Naive B cell (primary cell): ENCODE measurements at places on chromosomes 12 and 14.

DNA sequence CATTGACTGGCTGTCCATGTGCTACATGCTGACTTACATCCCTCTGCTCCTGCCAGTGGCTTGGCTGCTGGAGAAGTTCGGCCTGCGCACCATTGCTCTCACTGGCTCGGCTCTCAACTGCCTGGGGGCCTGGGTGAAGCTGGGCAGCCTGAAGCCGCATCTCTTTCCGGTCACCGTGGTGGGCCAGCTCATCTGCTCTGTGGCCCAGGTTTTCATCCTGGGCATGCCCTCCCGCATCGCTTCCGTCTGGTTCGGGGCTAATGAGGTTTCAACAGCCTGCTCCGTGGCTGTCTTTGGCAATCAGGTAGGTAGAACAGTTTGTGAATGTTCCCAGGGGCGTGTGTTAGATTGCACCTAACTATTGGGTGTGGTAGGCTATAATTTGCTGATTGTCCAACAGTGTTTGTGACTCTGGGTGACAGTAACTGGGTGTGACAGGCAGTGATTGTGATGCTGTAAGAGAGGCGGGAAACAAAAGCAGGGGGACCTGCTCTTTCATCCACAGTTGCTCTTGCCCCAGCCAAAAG is 981 bp downstream of the FLVCR2 start:
- peaks cover 19% of the 10 kb centered on the region for H3K4me1 ChIP-seq
- H3K27me3 ChIP-seq = peaks cover 9% of the 10 kb centered on the region
- peak overlapping the region; percentile 96 for H3K4me3 ChIP-seq
- no peaks in the 10 kb centered on the region for H3K36me3 ChIP-seq
- no peak overlapping the region for H3K27ac ChIP-seq
- DNase-seq = no peak

- H3K4me1 ChIP-seq = no peaks in the 10 kb centered on the region
- H3K4me3 ChIP-seq = no peak overlapping the region
- DNase-seq = no peak
- no peak overlapping the region for H3K27ac ChIP-seq
- H3K36me3 ChIP-seq = peaks cover 9% of the 10 kb centered on the region
These were observed 66.4 kb upstream of the GPATCH2L start for GRCh38 chr14:76085358-76085757.

- DNase-seq = no peak
- H3K36me3 ChIP-seq = no peaks in the 10 kb centered on the region
- no peaks in the 10 kb centered on the region for H3K27me3 ChIP-seq
These were observed 4.4 kb downstream of the AMHR2 start for GRCh38 chr12:53427905-53428594.

- peaks cover 19% of the 10 kb centered on the region for H3K27me3 ChIP-seq
- H3K27ac ChIP-seq = peak overlapping the region; percentile 91
- DNase-seq = peak; percentile 26
- no peaks in the 10 kb centered on the region for H3K36me3 ChIP-seq
- peak overlapping the region; percentile 70 for H3K4me3 ChIP-seq
These were observed 35.7 kb upstream of the GTF2A1 start for GRCh38 chr14:81256289-81256960.
